ENCODE measurements at places on chromosomes 12 and 14. TPM values are rescaled to one million over a fixed set of nuclear protein-coding genes. Genes with fewer than 3 reads are reported as not detected.

The CACNA2D4 gene
- total RNA-seq = 9.2 TPM

The ALDH1L2 gene
- total RNA-seq = 5.5 TPM

The CLEC1B gene
- not detected for total RNA-seq

The MYO1H gene
- total RNA-seq = not detected

The MNAT1 gene
- total RNA-seq = 33.0 TPM

The FAM181A gene
- not detected for total RNA-seq

The CARMIL3 gene
- total RNA-seq = 0.72 TPM

The SPX gene
- total RNA-seq = 1.7 TPM

The LACRT gene
- not detected for total RNA-seq

The SIRT4 gene
- 1.3 TPM for total RNA-seq

The FAM186B gene
- total RNA-seq = 0.84 TPM

The PRIMA1 gene
- total RNA-seq = 2.3 TPM
